H1 (cell line): ENCODE measurements at places on chromosomes 2 and 18. TPM values are rescaled to one million over a fixed set of nuclear protein-coding genes. Genes with fewer than 3 reads are reported as not detected.
A peak's percentile ranks its signal among the peaks of the same experiment; 100 is the strongest.

The RTP5 gene
- total RNA-seq, result not detected in 2 replicates

The FBXO41 gene
- total RNA-seq, result 13.5 and 14.3 TPM in 2 replicates

The GPR35 gene
- 0.29 TPM in 1 of 2 replicates, not detected in the other for total RNA-seq

The GALNT5 gene
- 0.06 TPM in 1 of 2 replicates, not detected in the other for total RNA-seq

The CHRND gene
- not detected in 2 replicates for total RNA-seq

The LDLRAD4 gene
- 1.2 and 1.4 TPM in 2 replicates for total RNA-seq

DNA sequence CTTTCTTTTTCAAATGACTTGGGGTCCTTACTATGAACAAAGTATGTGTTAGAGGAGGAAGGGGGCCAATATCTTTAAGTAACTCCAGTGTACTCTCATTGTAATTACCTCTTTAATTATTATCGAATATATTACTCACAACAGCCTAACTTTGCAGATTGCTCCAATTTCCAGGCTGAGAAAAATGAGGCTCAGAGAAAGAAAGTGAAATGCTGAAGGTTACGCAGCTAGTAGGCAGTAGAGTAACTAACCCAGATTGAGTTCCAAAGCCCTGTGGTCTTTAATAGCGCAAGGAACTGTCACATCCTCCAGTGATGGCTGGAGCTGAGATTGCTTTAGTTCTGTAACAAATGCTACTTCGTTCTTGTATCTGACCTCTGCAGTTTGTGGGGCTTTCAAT lies 2.2 kb upstream of the GYPC start:
- DNase-seq, result peak; percentile 6

GRCh38 chr2:2243666-2244065 lies 87.4 kb downstream of the MYT1L start:
- DNase-seq, result no peak

- DNase-seq, result no peak
These were observed 27.5 kb upstream of the EPAS1 start for GRCh38 chr2:46269544-46270273.

- DNase-seq, result no peak
These were observed 148.7 kb upstream of the DOCK10 start for GRCh38 chr2:225190987-225191386.

GRCh38 chr2:21740484-21740883 lies 616.7 kb downstream of the TDRD15 start:
- DNase-seq, result no peak

GRCh38 chr2:230762317-230762896 lies 49.8 kb downstream of the CAB39 start:
- no peak for DNase-seq

- DNase-seq, result peak; percentile 64
These were observed 501 bp downstream of the RETREG2 start for GRCh38 chr2:219178377-219179175.

DNA sequence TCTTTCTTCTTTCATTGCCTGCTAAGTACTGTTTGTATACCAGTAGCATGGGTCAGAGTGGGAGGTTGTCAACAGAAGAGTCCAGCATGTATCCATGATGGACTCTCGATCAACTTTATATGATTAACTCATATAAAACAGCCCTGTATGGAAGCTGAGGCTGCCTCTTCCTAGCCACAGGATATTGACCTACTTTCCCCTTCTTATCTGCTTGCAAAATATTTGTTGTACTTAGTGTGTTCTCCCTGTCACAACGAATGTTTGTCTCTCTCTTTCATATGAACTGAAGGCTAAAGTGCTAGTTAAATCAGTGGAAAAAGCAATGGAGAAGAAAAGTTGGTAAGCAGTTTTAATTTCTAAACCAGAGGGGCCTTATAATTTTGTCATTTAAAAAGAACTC lies 17.8 kb downstream of the MYO1B start:
- DNase-seq, result no peak

DNA sequence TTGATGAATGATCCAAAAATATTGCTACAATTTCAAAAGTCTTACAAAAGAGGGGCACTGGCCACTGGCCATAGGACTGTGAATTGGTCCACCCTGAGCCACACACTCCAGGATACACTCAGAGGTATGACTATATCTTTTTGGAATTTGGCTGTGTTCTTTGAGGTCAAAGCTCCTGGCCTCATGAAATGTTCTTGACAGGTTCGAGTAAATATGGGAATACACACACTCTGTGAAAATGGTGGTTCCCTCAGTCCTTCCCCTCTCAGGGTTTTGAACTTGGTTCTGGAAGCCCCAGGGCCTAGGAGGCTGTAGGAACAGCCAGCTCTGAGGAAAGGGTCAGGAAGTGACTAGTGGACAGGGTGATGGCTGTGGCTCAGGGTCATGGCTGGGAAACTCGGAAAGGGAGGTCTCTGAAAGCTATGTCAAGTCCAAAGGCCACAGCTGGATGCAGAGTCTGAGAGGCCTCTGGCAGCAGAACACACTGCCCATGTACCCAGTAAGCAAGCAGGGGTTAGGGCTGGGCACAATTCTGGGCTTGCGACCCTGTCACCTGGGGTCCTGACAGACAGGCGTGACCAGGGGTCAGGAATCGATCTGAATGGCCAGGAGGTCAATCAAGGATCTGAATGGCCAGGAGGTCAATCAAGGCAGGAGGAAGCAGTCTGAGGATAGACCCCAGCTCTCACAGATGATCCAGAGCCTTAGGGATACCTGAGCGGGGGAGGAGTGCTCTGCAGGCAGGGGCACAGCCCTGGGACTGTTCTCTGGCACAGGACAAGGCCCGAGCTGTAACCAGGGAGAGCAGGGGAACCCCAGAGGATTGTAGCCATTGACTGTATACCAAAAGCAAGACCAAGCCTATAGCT lies 223.4 kb upstream of the SMAD2 start:
- no peak for DNase-seq

DNA sequence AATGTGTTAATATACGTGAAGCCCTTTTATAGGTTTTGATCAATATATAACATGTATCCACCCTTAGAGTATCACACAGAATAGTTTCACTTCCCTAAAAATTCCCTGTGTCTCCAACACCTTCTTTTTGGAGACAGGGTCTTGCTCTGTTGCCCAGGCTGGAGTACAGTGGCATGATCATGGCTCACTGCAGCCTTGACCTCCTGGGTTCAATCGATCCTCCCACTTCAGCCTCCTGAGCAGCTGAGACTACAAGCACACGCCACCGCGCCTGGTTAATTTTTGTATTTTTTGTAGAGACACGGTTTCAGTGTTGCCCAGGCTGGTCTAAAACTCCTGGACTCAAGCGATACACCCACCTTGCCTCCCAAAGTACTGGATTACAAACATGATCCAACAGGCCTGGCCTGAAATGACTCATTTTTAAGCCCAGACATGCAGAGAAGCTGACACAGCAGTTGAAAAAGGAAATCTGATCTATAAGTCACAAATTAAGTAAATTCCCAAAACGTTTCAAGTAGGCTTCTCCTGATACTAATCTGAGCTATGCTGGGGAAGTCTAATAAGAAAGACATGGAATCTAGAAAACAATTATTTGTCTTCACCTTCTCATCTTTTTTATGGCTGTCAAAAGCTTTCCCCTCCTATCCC lies 2.9 kb downstream of the DUSP11 start:
- DNase-seq, result no peak

GRCh38 chr2:69514819-69515218 lies 77.6 kb upstream of the NFU1 start:
- no peak for DNase-seq

GRCh38 chr2:153667475-153667874 lies 188.9 kb upstream of the RPRM start:
- no peak for DNase-seq

DNA sequence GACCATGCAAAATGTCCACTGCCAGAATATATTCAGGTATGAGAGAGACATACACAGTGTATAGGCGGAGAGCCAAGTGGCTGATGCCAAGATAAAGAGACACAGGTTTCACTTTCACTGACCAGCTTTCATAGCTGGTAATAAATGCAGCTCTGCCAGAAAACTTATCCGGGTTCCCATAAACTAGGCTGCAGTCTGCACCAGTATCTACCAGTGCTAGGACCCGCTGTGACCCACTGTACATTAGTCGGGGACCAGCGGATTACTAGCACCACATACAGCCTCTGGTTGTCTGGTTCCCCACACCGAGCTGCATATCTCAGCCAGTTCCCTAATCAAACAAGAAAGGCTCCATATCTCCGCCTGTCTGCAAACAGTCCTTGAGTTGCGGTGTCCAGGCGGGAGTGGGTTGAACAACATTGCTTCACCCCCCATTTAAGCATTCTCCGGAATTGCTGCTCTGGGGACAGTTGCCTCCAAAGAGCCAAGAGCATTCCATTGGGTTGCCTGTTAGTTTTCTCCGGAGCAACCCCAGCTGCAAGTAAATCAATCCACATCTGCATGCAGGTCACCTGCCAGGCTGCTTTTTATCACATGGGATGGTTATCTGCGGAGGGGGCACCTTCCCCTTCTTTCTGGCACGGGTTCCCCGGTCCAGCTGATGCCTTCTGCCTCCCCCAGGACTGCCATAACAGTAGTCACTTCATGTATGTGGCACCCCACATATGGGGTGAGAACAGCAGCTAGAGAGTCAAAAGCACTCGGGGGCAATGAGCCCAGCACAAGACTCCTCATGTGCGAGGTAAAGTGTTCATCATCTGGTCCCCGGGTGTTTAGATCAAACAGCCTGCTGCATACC lies 18.0 kb upstream of the KLHL23 start:
- no peak for DNase-seq

DNA sequence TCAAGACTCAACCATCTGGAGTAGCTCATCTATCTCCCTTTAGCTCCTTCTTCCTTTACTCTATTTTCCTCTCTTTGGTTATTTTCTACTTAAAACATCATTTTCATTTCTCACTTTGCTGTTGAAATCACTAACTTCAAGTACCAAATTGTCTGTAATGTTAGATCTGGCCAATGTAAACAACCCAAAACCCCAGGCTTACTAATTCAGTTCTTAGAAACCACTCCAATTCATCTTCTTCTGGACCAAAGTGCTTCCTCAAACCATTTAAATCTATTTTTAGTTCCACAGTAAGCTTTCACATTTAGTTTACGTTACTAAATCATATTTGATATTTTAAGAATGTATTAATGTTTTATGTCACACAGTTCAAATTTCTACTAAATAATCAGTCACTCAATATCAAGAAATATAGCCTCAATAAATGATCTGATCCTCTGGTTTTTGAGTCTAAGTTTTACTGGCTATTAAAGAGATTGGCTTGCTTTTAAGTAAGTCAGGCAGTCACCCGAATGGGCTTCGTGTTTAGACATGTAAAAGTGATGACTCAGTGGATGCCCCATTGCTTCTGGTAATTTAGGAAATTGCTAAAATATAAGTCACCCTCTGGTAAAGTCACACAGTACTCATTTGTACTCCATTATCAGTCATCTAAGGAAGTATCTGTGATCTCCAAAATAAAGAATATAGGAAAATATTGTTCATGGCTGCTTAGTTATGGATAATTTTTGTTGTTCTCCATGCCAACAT lies 527.2 kb upstream of the SOX11 start:
- no peak for DNase-seq

DNA sequence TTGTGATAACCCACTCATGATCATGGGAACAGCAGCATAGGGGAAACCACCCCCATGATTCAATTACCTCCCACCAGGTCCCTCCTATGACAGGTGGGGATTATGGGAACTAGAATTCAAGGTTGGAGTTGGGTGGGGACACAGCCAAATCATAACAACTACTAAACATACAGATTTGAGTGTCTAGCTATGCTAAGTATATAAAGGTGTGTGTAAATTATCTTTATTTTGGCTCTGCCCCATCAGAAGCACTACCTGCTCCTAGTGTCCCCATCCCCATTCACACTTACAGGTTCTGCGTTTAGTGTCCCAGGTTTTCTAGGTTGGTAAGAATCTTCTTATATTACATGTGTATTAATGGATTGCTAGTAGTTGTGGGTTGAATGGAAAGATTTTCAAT lies 464.7 kb downstream of the EPHA4 start:
- DNase-seq, result no peak
